Activated CD4-positive, CD25-positive, alpha-beta regulatory T cell treated with anti-CD3 and anti-CD28 coated beads, Interleukin-2, amount 50 U/mL, for 16 hours (primary cell): ENCODE measurements at places on chromosomes 1 and 21.
A peak's percentile ranks its signal among the peaks of the same experiment; 100 is the strongest.

DNA sequence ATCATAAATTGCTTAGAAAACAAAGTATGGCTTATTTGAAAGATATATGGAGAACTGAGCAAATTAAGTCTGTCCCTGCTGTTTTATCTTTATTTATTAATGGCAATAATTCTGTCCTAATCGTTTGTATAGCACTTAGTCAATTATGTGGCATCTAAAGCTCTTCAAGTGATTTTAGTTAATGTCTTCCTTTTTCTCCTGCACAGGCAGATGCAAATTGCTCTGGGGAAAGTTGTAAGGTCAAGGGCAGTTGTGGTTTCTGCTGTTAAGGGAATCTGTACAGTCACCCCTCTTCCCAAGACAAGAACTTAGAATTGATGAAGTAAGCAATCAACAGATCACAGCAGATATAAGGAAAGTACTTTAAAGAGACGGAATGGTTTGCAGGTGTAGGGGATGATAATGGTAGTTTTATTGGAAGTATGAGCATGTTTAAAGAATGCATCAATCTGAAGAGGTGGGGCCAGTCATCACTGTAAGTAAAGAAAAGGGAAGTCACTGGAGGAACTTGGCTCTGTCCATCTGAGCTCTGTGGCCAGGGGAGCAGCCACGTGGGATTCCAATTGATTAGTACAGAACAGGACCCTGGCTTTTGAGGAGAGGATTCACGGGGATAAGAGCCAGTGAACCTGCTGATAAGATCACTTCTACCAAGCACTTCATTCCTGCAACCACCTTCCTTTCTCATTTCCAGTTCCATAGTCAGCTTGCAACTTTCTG, 116.0 kb upstream of the KCNJ6 start:
- DNase-seq = no peak

- DNase-seq = no peak
Measured at GRCh38 chr1:226788965-226789364, 49.9 kb upstream of the ITPKB start.

DNA sequence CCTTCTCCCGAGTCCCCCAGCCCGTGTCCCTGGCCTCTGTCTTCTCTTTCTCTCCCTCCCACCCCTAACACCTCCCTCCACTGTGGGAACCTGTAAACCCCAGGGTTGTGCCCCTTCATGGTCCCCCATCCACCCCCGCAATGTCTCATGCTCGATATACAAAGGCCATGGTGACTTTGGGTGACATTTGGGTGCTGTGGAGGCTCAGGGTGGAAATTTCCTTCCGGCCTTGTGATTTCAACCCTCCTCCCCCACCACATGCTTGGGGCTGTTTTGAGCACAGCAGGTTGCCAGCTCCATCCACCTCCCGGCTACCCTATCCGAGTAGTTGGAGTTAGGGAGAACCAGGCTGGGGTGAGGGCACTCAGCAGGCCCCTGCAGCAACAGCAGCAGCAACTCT, 25.7 kb upstream of the VPS13D start:
- peak; percentile 15 for DNase-seq

GRCh38 chr21:34950980-34951379, 98.1 kb downstream of the RUNX1 start:
- no peak for DNase-seq

- DNase-seq = no peak
Measured at GRCh38 chr1:230308039-230308438, 118.1 kb downstream of the PGBD5 start.

DNA sequence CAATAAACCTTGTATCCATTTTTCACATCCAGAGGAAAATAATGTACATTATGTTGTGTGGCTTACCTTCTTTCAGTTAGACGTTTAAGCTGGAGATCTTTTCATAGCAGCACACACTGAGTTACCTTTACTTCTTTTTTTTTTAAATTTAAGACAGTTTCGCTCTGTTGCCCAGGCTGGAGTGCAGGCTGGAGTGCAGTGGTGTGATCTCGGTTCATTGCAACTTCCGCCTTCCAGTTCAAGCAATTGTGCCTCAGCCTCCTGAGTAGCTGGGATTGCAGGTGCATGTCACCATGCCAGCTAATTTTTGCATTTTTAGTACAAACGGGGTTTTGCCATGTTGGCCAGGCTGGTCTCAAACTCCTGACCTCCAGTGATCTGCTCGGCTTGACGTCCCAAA, 7.4 kb upstream of the CAMTA1 start:
- no peak for DNase-seq

DNA sequence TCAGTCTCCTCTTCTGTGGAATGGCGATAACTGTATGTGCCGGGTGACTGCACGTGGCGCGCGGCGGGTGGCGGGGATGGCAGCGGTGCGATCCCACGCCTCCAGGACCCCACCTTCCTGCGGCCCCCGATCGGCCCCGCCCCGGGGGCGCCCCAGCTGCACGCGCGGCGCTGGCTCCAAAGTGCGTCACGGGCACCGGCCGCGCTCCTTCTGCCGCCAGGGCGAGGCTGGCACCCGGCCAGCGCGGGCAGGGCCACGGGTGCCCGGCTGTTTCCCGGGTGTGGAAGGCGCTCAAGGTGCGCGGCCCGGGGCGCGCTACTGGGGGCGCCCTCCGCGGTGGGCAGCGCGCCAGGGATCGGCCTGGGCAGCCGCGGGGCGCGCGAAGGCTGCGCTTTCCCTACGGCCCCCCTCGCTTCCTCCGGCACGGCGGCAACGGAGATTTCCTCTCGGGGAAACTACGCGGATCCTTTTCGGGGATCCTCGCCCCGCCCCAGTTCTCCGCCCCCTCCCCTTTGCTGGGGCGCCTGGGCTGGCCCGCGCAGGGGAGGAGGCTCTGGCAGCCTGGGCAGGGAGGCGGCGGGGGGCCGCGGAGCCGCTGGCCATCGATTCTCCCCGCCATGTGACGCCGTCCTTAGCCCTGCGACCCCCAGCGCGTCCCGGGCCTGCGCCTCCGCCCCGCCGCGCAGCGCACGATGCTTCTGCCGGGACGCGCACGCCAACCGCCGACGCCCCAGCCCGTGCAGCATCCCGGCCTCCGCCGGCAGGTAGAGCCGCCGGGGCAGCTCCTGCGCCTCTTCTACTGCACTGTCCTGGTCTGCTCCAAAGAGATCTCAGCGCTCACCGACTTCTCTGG, at the start of gene EVA1C:
Gene EVA1C (plus strand): TSS at position 545 of the 853 bp plus-strand sequence. CDS start 148 bp downstream, at position 693.
- no peak for DNase-seq

- DNase-seq = no peak
Measured at GRCh38 chr1:86868477-86868876, 45.4 kb downstream of the SELENOF start.
